NCI-H510A (cell line): ENCODE measurements at places on chromosomes 11 and 22.

- no peak for DNase-seq
Measured at GRCh38 chr11:100689141-100689540, 2.1 kb downstream of the ARHGAP42 start.

GRCh38 chr11:118060081-118060661 lies 16.7 kb upstream of the TMPRSS4 start:
- DNase-seq = no peak

- no peak for DNase-seq
Measured at GRCh38 chr11:12554122-12554521, 120.1 kb upstream of the TEAD1 start.

DNA sequence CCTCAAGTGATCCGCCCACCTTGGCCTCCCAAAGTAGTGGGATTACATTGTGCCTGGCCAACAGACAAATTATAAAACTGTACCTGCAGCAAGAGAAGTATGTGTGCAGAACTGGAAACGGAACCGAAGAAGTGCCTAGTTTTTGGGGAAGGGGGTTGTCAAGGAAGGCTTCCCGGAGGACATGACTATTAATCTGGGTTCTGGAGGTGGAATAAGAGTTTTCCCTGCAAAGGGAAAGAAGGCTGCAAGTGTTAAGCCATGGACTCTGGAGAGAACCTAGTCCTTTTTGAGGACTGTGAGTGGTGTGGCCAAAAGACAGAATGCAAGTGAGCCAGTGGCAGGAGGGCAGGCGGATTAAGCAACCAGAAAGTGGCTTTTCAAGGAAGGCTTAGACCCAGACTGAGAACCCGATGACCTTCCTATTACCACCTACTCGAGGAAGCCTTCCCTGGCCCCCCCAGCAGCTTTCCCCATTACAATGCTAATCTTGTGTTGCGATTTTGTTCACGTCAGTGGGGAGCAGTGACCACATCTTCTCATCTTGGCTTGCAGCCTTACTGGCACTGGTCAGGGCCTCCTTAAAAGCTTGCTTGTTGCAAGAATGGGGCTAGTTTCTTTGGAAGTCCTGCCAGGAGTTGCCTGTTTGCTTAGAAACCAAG lies 5.7 kb upstream of the SEPTIN3 start:
- DNase-seq = no peak

GRCh38 chr11:121610706-121611105 lies 157.9 kb upstream of the SORL1-AS1 start:
- DNase-seq = no peak

DNA sequence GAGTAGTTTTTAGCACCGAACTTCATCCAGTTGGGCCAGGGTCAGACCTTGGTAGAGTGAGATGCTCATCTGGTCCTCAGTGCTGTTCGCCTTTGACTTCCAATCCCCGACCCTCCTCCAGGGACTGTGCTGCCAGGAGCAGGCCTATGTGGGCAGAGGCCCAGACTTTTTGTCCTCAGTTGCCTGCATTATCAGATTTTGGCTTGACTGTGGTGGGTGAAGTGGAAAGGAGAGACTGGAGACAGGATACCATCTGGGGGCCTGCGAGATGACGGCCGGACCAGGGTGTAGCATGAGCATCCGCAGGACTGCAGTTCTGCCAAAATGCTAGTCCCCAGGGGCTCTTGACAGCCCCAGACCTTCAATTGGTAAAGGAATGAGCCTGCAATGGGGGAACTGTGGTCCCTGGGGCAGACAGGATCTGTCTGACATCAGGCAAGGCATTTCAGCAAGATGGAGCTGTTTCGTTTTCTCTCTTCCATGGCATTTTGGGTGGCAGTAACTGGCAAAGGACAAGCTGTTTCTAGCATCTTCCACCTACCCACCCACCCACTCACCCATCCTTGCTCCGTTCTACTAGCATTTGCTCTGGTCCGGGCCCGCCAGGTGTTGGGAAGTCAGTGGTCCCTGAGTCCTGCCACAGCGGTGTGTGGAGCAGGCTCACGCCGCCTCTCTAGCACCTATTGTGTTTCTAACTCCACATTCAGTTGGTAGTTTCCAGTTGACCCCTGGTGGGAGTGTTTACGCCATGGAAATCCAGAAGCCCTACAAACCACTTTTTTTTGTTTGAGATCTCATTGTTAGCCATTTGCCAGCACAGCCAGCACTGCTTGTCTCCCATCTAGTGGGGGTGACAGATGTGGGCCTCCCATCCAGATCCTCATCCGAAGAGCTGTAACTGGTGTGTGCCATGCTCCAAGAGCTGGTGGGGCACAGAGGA lies 53.5 kb downstream of the OTOG start:
- no peak for DNase-seq

- no peak for DNase-seq
Measured at GRCh38 chr22:48741540-48741939, 1086.1 kb downstream of the BRD1 start.

DNA sequence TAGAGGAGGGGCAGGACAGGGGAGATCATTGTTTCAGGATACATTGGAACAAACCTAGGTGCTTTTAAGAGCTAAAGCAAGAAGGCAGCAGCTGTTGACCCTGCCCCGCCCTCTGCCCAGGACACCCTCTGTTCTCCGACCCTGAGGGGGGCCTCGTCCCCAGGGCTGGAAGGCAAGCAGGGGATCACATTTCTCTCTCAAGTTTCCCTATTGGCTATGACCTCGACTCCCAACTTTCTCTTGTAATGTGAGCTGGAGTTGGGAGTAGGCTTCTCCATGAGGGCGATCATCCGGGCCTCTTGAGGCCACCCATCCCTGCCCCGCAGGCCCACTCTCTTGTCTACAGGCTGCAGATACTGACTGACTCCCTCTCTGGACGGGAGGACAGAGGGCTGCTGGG lies 37.7 kb downstream of the DSCAML1 start:
- DNase-seq = peak; percentile 79

- no peak for DNase-seq
Measured at GRCh38 chr11:2651826-2652271, 47.9 kb downstream of the KCNQ1OT1 start.

GRCh38 chr11:57648801-57649735 lies 644 bp downstream of the YPEL4 start:
- DNase-seq = no peak

GRCh38 chr11:126809514-126810289 lies 190.9 kb downstream of the KIRREL3 start:
- no peak for DNase-seq

- DNase-seq = no peak
Measured at GRCh38 chr11:117223741-117224689, 7.9 kb downstream of the PCSK7 start.

DNA sequence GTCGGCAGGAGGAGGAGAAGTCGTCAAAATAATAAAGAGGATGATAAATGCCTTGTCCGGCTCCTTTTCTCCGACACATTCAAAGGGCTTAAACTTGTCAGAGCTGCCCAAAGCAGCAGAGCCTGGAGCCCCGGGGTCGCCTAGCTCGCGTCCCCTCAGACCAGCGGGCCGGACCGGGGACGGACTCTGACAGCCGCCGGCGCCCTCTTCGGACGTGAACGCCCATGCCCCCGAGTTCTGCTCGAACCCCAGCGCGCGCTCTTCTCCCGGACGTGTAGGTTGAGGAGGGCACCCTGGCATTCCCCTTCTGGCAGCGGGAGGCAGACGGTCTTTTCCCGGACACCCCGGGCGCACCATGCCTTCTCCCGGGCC lies 999 bp downstream of the FGF3 start:
- no peak for DNase-seq

DNA sequence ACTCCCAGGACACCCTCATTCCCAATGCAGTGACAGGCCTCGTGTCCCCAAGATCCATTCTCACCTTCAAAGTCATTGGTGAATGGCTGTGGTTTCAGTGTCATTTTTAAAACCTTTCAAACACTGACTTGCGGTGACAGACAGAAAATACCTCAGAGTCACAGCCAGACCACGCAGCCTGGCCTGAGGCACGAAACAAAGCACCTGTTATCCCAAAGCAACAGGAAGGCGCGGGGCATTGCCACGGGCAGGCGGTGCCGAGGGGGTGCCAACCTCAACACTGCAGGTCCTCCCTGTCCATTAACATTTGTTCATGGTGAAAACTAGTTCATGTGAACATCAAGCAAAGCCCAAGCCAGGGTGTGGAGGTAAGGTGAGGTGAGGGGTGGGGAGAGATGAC lies 38.2 kb downstream of the RPUSD4 start:
- DNase-seq = no peak

GRCh38 chr11:96070453-96070852 lies 146.5 kb upstream of the MTMR2 start:
- DNase-seq = no peak

DNA sequence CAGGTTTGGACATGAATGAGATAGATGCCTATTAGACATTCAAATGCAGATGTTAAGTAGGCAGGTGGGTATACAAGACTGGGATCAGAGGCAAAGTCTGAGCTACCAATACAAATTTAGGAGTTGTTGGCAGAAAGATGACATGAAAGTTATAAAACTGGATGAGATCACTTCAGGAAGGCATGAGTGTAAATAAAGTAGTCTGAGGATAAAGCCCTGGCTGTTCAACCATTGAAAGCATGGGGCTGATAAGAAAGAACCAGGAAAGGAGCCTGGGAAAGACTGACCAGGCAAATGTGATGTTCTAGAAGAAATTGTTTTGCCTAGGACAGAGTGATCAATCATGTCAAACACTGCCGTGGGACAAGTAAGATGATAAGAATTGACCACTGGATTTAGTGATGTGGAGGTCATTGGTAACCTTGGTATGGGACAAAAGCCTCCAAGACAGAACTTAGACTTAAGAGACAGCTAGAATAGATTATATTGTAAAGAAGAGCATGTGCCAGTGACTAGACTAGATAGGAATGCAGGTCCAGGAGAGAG lies 98.5 kb downstream of the EHF start:
- DNase-seq = no peak

GRCh38 chr22:30308518-30309230 lies 18.1 kb downstream of the TBC1D10A start:
- DNase-seq = no peak

- DNase-seq = no peak
Measured at GRCh38 chr11:119470317-119471291, 47.6 kb upstream of the THY1 start.

DNA sequence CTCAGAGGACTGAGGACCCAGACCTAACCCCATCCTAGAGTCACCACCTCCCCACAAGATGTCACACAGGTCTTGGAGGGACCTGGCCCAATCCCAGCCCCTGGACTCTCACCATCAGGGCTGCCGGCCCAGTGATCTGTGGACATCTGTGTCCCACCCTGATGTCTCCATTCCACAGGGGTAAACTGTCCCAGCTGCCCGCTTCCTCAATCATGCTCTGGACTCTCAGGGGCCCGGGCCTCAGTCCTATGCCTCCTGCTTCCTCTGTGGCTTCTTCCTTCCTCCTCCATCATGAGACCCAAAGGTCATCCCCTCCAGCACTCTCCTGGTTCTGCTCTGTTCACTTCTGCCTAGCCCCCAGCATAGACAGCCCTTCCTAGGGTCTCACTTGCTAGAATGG lies 32.2 kb downstream of the ARAP1 start:
- DNase-seq = no peak
